ENCODE measurements at places on chromosomes 4 and X.

- no peak for DNase-seq
Observed at GRCh38 chr4:126018274-126018673, 703.5 kb downstream of the FAT4 start.

DNA sequence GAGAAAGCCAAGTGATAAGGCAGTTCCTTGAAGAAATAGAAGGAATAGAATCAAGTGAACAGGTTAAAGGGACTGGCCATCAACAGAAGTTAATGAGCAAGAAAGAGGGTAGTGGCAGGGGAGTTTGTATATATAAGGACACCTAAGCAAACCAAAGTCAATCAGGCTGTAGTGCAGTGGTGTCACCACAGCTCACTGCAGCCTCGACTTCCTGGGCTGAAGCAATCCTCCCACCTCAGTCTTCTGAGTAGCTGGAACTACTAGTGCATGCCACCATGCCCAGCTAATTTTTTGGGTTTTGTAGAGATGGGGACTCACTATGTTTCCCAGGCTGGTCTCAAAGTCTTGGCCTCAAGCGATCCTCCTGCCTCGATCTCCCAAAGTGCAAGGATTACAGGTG, 15.9 kb downstream of the ACOT9 start:
- no peak for DNase-seq

GRCh38 chrX:16873106-16873505, 2.9 kb upstream of the RBBP7 start:
- no peak for DNase-seq

- no peak for DNase-seq
Observed at GRCh38 chr4:8328866-8329559, 59.5 kb downstream of the HTRA3 start.

- DNase-seq, result peak; percentile 76
Observed at GRCh38 chr4:118280501-118281218, 72.1 kb downstream of the PRSS12 start.

- DNase-seq, result peak; percentile 65
Observed at GRCh38 chr4:118034053-118034785, at the start of gene NDST3. NDST3 (plus strand) TSS chr4:118034486; CDS start chr4:118053911, 19,425 bp downstream.

DNA sequence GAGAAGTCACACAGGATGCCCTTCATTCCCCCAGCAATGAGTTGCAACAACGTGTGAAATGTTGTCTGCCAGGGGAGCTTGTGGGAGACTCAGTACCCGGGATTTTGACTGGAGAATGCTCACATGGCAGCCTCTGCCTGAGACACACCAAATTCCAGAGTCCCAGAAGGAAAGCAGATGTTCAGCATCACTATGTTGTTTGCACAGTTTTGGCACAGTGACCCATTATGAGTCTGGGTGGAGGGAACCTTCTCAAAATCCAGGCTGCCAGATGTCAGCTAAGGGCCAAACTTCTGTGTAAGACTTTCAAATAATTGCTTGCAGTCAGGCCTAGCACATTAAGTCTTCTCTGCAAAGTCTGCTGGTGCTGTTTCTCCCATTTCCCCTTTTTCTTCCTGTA, 1029.7 kb upstream of the TENM3 start:
- no peak for DNase-seq

DNA sequence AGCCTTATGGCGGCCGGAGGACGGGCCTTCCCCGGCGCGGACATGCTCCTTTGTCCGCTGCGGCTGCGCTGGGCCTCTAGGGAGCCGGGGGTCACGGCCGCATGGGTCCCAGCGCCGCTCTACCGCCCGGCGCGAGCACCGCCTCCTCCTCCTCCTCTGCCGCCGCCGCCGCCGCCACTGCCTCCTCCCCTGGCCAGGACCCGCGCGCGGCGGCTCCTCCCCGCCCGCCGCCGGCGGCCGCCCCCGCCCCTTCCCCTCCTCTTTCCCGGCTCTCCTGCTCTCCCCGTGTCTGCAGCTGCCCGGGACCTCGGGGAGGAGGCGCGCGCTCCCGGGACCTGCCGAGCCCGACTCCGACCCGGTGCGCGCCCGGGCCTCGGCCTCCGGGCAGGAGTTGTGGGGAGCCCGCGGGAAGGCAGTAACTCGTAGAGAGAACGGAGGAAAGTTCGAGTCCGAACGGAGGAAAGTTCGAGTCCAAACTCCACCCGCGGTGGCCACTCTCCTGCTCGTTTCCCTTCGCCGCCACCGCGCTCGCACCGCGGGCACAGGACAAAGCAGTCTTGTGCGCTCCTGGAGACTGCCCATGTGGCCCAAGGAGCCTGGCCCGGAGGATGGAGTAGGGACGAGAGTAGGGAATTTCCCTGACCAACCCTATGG, at the start of gene ADGRA3:
Gene ADGRA3 (minus strand): TSS at position 179 of the 654 bp plus-strand sequence. CDS start 282 bp downstream, outside the sequence.
- DNase-seq, result peak; percentile 75

- no peak for DNase-seq
Observed at GRCh38 chr4:100299046-100299840, 109.0 kb upstream of the DDIT4L start.

DNA sequence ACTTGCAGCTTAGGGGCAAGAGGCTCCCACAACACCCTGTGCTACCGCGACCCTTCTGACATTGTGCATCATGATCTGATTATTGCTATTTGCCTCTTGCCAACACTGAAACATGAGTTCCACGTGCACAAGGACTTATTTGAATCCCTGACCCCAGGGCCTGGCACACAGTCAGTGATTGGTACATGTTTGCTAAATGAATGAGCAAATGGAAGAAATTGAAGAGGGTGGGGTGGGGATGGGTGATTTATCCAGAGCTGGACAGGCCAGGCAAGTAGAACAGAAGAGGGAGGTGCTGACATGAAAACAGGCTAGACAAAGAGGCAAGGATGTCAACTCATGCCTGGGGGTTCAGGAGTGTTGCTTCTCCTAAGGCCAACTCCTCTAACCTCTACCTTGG, 24.9 kb upstream of the RPL39 start:
- no peak for DNase-seq

- DNase-seq, result no peak
Observed at GRCh38 chr4:10006231-10006600, 15.1 kb downstream of the SLC2A9 start.

- peak; percentile 94 for DNase-seq
Observed at GRCh38 chr4:2805712-2806389, 13.0 kb downstream of the SH3BP2 start.

- DNase-seq, result no peak
Observed at GRCh38 chr4:119261986-119262385, 49.5 kb downstream of the USP53 start.

- no peak for DNase-seq
Observed at GRCh38 chrX:13389501-13389900, 69.6 kb upstream of the ATXN3L start.

DNA sequence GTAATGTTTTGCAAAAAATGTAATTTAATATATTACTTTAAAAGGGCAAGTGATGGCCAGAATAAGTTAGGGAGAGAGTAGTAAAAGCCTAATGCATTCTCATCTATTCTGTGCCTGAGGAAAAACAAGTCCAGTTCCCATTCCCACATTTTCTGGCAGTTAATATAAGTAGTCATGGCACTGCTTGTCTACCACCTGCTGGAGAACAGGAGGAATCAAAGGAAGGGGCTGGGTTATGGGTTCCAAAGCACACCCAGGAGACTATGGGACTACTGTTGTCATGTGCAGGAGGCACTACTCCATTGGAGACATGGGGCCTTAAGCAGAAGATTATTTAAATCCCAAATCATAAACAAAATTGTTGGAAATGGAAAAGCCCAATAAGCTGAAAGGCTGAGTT, 2618.6 kb downstream of the ARAP2 start:
- no peak for DNase-seq

DNA sequence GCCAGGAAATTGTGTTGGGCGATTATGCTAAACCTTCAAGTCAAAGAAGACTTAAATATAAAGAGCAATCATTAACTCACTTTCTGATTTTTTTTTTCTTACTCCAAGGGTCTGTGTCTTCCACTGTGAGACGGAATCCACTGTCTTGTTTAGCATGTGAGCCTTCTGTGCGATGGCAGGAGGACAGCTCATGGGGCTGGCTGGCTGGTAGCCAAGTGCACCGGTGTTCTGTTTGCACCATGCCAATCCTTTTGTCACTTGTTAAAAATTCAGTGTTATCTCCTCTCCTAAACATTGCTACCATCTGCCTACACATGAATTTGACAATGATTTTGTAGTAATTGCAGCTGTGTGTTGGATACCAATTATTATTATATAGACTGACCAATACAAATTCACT, 1056.3 kb upstream of the IGFBP7 start:
- DNase-seq, result no peak

DNA sequence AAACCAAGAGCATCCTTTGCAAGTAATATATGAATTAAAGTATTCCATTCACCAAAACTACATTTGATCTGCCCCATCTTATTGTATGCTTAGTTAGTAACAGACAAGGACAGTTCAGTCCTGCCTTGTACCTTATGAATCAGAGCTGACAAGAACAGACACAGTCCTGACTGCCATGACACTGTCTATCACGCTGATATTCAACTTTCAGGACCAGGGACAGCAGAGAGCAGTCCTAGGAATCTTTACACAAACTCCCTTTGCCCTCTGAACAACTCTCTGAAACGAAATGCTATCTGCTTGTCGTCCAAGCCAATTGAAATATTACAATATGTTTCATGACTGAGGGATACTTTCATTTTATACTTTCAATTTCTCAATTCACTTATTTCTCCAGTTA, 268.6 kb upstream of the VCX start:
- no peak for DNase-seq

DNA sequence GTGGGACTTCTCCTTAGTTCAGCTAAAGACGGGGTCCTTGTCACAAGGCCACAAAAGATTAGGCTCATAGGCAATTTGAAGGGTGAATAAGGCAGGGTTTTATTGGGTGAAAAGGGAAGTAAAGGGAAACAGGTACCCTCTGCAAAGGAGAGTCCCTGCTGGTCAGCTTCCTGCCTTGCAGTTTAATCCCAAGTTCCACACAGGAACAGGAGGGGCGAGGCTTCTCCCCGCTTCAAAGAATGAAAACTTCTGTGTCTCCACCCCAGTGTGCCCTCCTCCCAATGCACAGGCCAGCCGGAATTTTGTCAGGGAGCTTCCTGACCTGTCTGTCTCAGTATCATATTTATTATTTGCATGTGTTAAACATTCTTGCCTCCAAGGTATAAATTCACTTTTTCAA, 37.1 kb downstream of the ITM2A start:
- DNase-seq, result no peak

DNA sequence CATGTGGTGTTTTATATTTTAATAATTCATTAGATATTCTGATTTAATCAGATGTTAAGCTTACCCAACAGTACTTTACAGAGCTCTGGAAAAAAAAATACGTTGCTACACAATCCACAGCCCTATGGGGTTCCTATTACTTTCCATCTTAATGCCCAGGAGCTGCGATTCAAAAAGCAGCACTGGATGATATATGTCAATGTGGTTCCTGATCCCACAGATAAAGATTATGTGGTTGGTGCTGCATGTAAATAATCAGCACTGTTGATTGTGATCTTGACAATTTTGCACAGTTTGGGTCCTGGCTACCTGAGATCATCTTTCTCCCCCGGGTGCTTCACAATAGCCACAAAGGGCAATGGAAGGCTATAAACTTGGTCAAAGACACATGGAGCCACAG, 72.7 kb upstream of the DCLK2 start:
- no peak for DNase-seq

GRCh38 chrX:48598614-48599013, 1.3 kb downstream of the WDR13 start:
- DNase-seq, result no peak

DNA sequence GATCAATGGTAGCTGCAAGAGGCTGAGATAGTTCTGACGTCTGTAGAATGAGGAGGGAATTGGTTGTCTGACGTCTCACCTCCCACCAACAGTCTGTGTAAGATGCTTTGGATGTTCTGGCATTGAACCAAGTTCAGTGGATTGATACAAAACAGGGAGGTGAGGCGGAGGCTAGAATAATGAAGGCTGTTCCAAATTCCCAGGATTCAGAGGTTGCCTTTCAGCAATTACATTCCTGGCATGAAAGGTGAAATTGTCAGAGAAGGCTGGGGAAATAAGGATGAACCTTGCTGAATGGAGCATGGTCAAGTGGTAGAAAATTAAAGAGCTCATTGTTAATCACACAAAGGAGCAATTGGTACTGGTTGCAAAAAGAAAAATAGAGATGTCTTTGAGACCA, 241.6 kb downstream of the FBXW7 start:
- DNase-seq, result no peak

GRCh38 chr4:149534779-149535178, 280.9 kb downstream of the IQCM start:
- no peak for DNase-seq

DNA sequence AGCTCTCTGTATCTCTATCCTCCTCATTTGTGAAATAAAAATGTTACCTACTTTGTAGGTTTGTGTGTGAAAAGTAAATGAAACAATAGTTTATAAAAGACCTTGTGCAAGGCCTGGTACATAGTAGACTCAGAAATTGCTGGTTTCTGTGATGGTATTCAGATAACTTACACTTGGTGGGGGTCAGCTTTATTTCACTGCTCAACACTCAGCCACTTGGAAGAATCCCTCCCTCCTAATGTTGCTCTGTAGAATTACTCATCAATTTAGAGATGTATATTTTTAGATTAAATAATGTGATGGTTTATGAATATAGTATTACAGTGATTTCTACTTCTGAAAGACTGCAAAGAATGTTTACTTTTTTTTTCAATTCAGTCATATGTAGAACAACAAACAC, 32.7 kb downstream of the SMARCAD1 start:
- DNase-seq, result no peak

- no peak for DNase-seq
Observed at GRCh38 chr4:38751341-38752010, 31.3 kb downstream of the TLR10 start.

GRCh38 chrX:133285341-133285740, 67.2 kb upstream of the TFDP3 start:
- DNase-seq, result no peak

- no peak for DNase-seq
Observed at GRCh38 chr4:148300877-148301276, 141.3 kb downstream of the NR3C2 start.

GRCh38 chr4:153901220-153901619, 112.3 kb upstream of the SFRP2 start:
- DNase-seq, result no peak

GRCh38 chr4:102868153-102868780, 525 bp upstream of the CISD2 start:
- no peak for DNase-seq

- no peak for DNase-seq
Observed at GRCh38 chr4:150570862-150571261, 11.1 kb upstream of the MAB21L2 start.

DNA sequence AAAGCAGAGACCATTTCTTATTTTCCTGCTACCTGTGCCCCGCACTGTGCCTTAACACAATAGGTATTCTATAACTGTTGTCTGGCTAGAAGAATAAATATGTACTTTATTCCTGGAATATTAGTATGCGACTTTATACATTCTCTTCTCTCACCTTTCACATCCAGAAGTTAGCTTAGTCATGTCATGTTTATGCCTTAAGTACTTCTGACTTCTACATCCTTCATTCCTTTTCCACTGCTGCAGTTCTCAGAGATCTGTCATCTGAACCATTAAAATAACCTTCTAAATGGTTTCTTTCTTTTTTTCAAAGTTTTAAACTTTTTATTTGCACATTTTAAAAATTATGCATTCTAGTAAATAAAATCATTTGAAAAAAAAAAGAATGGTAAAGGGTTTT, 34.4 kb downstream of the KIF4A start:
- no peak for DNase-seq
